ENCODE measurements at places on chromosomes 16 and 17.
A peak's percentile ranks its signal among the peaks of the same experiment; 100 is the strongest.

- no peak for DNase-seq
These were observed 5.8 kb downstream of the FBXO47 start for GRCh38 chr17:38961413-38961812.

- no peak for DNase-seq
These were observed 134.6 kb upstream of the IRX3 start for GRCh38 chr16:54421220-54421619.

DNA sequence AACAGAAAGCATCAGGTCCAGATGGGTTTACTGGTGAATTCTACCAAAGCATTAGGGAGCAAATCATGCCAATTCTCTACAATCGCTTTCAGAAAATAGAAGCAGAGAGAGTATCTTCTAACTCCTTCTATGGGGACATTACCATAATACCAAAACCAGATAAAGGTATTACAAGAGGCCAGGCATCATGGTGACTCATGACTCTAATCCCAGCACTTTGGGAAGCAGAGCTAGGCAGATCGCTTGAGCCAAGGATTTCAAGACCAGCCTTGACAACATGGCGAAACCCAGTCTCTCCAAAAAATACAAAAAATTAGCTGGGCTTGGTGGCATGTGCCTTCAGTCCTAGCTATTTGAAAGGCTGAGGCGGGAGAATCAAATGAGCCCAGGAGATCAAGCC is 23.0 kb downstream of the HBQ1 start:
- DNase-seq, result no peak

DNA sequence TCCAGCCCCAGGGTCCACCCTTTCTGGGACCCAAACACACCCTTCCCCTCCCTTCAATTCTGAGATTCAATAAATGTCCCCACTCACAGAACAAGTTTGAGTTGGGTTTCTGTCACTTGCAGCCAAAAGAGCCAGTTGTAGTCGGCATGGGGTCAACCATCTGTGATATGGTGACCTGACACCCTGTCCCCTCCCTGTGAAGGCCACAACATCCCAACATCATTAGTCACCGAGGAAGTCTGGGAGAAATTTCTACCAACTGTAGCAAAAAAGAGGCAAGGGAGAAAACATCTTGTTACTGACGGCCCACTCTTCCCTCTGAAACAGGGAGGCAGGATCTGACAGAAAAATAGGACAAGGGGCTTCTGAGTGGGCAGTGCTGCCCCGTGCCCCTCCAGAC is 638 bp upstream of the LYZL6 start:
- no peak for DNase-seq

DNA sequence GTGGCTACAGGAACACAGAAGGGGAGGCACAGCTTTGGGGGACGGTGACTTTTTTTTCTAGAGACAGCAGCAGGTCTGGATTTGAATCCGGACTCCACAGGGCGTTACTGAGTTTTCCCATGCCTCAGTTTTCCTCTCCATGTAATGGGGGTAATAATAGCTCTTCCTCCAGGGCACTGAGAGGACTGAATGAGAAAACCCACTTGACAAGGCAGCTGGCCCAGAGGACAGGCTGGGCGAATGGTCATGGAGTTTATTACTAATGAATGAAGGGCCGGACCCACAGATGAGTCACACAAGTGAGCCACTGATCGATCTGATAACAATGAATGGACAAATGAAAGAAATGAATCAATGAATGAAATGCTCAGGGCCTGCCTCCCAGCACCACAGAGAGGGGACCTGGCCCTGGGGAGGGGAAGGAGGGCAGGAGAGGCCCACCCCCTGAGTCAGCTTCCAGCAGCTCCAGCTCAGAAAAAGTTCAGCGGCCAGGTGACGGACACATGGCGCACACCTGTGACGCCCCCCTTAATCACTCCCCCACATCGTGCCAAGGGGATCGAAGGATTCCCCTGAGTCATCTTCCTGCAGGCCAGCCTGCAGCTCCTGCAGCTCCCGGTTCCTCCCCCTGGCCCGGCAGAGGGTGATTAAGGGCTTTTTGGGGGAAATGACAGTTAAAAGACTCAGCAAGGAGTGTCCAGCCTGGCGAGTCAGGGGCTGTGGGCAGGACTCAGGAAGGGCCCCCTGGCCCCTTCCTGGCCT is 54.3 kb downstream of the SOCS1 start:
- no peak for DNase-seq

- DNase-seq, result no peak
These were observed 70.5 kb upstream of the GCSH start for GRCh38 chr16:81166417-81167300.

GRCh38 chr17:29045734-29046472 is 3.0 kb downstream of the PIPOX start:
- DNase-seq, result no peak

DNA sequence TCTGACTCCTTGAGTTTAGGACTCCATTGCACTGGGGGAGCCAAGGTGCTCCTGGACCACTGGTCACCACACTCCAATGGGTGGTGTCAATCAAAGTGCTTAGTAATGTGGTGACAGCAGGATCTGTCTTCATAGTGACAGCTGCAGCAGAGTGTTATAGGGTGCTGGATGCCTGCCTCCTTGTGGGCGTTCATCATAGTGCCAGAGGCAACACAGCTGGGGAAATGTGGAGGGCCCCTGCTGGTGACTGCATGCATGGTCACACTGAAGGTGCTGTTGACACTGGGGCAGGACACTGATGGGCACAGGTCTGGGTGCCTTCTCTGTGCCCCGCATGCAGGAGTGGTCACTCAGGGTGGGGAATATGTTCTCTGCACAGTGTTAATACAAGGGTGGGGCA is 177.5 kb upstream of the CDH8 start:
- no peak for DNase-seq

- no peak for DNase-seq
These were observed 296.1 kb upstream of the SOX9 start for GRCh38 chr17:71824671-71825070.

DNA sequence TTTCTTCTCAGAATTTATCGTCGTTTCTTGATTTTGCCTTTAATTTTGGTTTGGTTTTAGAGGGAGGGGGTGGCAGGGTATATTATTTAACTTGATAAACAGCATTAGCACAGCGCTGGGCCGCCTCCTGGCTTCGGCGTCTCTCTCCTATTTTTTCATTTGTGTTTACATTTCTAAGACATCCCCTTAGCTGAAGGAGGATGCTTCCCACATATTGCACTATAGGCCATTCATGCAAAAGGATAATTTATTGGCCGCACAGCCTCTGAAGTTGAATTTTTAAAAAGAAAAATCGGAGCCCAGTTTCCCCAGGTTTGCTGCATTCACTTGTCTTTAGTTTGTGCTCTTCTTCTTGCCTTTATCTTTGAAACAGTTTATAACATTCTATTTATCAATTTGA is 497.4 kb upstream of the ZFHX3 start:
- DNase-seq, result no peak

GRCh38 chr17:81037798-81038733 is 3.1 kb downstream of the BAIAP2 start:
- peak; percentile 47 for DNase-seq

GRCh38 chr17:76243826-76244679 is 3.8 kb upstream of the RNF157 start:
- DNase-seq, result no peak

GRCh38 chr17:81267390-81268067 is 27.6 kb downstream of the SLC38A10 start:
- DNase-seq, result no peak

DNA sequence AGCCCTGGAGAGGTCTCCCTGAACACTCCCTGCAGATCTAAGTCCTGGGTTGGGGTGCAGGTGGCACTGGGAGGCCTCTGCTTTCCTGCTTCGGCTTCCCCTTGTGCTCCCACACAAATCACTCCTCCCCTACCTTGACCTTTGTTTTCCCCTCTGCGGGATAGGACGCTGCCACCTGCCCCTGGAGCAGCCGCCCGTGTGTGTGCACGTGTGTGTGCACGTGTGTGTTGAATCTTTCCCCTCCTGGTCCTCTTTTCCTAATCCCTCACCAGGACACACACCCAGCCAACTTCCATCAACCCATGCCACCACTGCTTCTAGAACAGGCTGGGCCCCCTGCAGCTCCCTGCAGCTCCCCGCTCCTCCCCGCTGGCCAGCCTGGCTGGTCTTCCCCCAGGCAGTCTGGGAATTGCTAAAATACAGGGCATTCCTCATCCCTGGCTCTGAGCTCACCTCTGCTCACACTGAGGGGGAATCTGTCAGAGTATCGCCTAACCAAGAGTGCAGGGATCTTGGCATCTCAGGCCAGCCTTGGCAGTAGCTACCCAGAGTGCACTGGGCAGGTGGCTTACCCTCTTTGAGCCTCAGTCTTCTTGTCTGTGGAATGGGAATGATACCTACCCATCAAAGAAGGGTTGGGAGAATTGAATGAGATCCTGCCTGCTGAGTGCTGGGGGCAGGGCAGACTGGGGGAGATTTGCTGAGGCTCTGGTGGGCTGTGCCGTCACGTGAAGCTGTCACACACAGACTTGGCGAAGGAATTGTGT is 198.5 kb downstream of the NTN1 start:
- DNase-seq, result no peak

DNA sequence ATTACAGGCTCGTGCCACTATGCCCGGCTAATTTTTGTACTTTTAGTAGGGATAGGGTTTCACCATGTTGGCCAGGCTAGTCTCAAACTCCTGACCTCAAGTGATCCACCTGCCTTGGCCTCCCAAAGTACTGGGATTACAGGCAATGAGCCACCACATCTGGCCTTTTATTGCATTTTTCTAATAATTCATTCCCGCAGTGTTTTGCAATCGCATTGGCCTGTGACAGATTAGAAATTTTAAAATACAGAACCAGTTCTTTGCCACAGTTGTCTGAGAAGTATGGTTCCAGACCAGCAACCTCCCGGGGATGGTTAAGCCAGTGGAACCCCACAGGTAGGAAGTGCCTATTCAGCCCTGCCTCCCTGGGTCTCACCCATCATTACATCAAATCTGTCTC is 3.2 kb upstream of the CRHR1 start:
- no peak for DNase-seq

DNA sequence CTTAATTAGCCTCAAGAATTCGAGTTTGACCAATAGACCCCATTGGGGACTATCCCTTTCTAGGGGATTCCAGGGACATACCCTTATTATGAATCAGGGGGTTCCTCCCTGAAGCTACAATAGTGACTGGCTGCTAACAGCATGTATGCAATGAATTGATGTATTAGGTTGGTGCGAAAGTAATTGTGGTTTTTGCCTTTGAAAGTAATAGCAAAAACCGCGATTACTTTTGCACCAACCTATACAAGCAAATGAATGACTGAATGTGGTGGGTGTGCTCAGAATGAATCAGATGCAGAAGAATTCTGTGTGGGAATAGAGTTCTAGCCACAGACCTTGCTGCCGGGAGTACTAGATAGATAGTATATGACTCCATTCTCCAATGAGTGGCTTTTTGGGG is 76.7 kb downstream of the HLF start:
- no peak for DNase-seq

DNA sequence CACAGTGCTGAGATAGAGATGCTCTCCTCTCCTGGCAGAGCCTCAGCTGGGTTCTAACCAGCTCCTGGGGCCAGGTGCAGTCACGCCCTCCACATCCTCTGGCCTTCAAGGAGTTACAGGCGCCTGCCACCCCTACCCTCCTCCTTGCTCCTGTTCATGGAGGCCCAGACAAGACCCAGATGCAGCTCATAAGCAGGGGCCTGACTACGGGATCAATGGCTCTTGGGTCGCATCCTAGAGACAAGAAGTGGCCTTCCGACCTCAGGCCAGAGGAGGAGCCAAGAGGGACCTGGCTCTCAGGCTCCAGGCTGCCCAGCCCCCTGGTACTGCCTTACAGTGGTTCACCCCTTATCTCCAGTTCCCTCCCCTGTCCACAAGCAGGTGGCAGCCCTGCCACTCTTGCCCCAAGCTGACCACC is 23.0 kb downstream of the ARHGAP27 start:
- DNase-seq, result no peak

- no peak for DNase-seq
These were observed 292.6 kb upstream of the CDH11 start for GRCh38 chr16:65414284-65414984.

DNA sequence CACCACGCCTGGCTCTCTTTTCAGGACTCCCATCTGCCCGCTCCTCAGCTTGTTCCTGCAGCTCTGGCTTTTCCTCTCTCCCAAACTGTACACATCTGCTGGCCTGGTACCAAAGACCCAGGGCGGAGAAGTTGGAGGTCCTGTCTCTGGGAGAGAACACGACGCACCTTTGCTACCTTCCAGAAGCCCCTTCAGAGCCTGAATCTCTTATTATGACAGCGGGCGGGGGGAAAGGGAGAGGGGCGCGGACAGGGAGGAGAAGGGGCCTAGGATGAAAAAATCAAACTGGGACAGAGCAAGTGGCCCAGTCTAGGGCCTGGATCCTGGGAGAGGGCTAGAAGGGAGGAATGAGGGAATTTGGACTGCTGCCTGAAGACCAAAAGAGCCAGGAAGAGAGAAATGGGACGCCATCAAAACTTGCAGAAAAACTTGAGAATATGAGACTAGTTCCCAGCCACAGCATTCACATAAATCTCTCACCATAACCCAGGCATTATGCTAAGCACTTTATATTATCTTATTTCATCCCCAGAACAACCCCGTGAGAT is 2.5 kb upstream of the PER1 start:
- no peak for DNase-seq

Data from ovary (tissue), 10 donors.